Stimulated activated CD8-positive, alpha-beta memory T cell treated with anti-CD3 and anti-CD28 coated beads, Interleukin-15, amount 100 ng/mL, for 24 hours (primary cell): ENCODE measurements at places on chromosomes 5 and 9.

DNA sequence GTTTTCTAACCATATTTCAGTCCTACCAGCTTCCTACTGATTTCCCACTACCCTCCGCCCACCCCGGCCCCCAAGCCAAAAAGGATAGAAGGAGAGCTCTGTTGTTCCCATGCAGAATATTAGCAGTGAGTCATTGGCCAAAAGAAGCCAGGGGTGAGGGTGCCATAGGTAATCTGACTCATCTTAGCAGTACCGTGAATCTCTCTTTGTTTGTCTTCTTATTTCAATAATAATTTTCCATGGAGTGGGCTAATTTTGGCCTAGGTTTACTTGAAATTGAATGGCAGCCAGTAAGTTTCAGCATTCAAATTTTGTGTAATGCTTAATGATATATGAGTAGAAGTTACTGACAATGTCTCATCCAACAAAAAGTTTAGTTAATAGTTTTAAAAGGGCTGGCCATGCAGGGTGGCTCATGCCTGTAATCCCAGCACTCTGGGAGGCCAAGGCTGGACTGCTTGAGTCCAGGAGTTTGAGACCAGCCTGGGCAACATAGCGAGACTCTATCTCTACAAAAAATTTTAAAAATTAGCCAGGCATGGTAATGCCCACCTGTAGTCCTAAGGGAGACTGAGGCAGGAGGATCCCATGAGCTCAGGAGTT lies 74.2 kb downstream of the C9orf152 start:
- no peak for DNase-seq

DNA sequence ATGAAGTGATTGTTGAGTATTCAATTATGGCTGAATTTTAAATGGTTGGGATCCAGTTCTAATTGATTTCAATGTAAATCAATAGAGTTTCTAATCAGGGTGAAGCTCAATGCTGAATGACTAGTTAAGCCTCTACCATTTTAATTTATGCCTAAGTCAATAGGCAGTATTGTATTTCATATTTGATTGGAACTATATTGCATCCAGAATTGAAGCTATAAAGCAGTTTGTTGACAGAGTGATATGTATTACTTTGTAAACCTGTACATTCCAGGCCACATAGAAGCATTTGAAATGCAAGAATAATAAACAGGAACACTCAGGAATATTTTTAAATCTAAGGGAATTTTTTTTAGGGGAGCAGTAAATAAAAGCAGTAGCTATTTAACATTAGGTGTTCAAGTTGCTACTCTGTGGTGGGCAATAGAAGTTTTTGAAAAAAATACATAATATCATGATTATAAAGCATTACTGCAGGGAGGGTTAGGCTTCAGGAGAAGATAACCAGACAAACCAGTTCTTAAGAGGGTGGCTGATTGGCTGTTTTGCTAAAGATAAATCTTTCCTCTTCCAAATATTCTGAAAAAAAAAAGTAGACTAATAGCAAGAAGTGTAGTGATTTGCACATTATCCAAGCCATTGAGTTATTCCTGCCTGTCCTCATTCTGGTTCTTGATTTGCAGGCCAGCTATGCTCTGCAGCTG lies 492.0 kb upstream of the MEF2C start:
- DNase-seq = no peak

- DNase-seq = no peak
Measured at GRCh38 chr5:82105457-82105856, 133.6 kb downstream of the ATG10 start.

GRCh38 chr5:142700566-142700965 lies 14.7 kb upstream of the FGF1 start:
- DNase-seq = no peak

GRCh38 chr5:23763170-23763569 lies 255.8 kb downstream of the PRDM9 start:
- DNase-seq = no peak
